ELF-1 (cell line): ENCODE measurements at places on chromosomes 11 and 22.

GRCh38 chr11:78190871-78191538 is 2.3 kb downstream of the USP35 start:
- no peak for DNase-seq

DNA sequence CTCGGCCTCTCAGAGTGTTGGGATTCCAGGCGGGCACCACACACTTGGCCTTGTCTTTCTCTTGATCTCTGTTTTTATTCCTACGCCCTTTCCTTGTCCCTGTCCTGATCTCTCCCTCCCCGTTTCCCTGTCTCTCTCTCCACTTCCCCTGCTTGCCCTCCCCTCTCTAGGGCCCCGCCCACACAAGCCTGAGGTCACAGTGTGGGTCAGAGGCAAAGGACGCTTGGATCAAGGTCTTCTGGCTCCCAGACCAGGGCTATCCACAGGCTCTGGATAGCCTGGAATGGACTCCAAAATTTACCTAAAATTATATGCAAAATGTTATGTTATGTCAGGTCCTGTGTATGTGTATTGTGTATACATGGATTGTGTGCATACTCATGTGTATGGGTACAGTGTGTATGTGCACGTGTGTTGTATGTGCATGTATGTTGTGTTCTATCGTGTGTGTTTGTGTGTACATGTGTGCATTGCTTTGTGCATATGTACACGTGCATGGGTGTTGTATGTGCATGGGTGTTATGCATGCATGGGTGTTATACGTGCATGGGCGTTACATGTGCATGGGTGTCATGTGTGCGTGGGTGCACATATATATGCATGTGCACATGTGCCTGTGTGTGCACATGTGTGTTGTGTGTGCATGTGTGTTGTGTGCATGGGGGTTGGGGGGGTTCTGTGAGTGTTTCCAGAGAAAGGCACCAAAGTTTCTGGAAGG is 38.3 kb downstream of the TP53I11 start:
- peak; percentile 57 for DNase-seq

- DNase-seq: no peak
Measured at GRCh38 chr11:12182302-12182675, 71.9 kb downstream of the MICAL2 start.

GRCh38 chr11:62601122-62601371 is 618 bp downstream of the MTA2 start:
- DNase-seq: no peak

- no peak for DNase-seq
Measured at GRCh38 chr22:38831166-38831945, 12.5 kb downstream of the NPTXR start.

DNA sequence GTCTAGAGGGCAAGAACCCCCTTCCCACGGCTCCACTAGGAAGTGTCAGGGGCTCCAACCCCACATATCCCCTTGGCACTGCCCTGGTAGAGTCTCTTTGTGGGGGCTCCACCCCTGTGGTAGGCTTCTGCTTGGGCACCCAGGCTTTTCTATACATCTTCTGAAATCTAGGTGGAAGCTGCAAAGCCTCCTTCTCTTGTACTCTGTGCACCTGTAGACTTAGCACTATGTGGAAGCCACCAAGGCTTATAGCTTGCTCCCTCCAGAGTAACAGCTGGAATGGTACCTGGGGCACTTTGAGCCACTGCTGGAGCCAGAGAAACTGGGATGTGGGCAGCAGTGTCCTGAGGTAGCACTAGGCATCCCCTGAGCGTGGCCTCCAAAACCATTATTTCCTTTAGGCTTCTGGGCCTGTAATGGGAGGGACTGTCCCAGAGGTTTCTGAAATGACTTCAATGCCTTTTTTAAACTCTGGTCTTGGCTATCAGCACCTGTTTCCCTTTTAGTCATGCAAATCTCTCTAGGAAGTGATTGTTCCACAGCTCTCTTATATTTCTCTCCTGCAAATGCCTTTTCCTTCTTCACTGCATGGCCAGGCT is 68.4 kb downstream of the TRAF6 start:
- DNase-seq: no peak

- DNase-seq: no peak
Measured at GRCh38 chr22:45199723-45200122, 36.0 kb downstream of the NUP50 start.
